ENCODE measurements at places on chromosomes 13 and 19.

- no peak for DNase-seq
These were observed 8.0 kb downstream of the NPAS1 start for GRCh38 chr19:47027586-47028088.

GRCh38 chr19:1027650-1028061, 1.2 kb downstream of the CNN2 start:
- no peak for DNase-seq

DNA sequence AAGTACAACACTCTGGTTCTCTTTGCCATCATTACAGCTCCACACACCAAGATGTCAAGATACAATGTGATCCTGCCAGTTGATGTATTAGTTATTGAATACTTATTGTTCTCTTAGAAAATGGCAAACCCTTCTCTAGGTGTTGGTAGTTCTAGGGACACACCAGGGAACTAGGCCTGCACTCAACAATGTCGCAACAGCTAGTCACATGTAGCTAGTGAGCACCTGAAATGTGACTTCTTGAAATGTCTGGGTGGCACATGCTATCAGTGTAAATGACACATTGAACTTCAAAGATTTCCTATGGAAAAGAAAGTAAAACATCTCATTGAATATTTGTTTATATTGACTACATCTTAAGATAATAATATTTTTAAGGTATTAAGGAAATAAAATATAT, 49.7 kb downstream of the DACH1 start:
- DNase-seq: no peak

- DNase-seq: no peak
These were observed 14.0 kb downstream of the UNC13A start for GRCh38 chr19:17673937-17674799.

GRCh38 chr19:50418176-50419021, at the start of gene SPIB:
Gene SPIB (plus strand): TSS chr19:50418938. CDS start chr19:50418963, 25 bp downstream.
- no peak for DNase-seq

DNA sequence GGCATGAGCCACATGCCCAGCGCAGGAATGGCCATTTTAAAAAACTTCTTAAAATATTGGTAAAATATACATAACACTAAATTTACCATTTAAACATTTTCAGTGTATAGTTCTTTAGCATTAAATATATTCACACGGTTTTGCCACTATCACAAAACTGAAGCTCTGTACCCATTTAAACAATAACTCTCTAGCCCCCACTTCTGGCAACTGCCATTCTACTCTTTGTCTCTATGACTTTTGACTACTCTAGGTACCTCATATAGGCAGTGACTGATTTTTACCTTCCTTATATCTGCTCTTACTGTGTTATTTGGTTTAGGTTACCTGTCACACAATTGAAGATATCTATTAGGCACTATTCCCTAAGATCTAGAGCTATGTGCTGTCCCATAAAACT, 2.3 kb upstream of the KBTBD7 start:
- DNase-seq: no peak

- DNase-seq: no peak
These were observed 64.3 kb upstream of the SIAH3 start for GRCh38 chr13:45915686-45916439.

DNA sequence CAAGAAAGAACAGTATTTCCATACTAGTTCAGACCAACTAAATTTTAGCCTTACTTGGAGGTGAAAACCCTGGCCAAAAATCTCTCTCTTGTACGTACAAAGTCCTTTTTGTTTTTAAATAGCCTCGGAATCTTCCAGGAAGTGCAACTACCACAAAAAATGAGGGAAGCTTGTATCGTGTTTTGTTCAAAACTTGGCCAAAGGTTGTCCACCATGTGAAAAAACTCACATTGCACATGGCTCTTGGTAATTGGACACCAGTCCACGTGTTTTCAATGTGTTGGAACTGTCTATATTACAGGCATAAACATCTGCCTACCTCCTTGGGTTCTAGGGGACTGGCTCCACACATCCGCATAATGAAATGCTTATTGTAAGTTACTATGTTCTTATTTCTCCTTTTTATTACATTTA, 15.2 kb upstream of the STRN4 start:
- no peak for DNase-seq

GRCh38 chr19:37986048-37986750, 79.2 kb downstream of the SIPA1L3 start:
- no peak for DNase-seq

- no peak for DNase-seq
These were observed 22.8 kb upstream of the CEBPG start for GRCh38 chr19:33350538-33351309.

GRCh38 chr13:71082631-71083030, 784.4 kb downstream of the DACH1 start:
- no peak for DNase-seq

- peak; percentile 22 for DNase-seq
These were observed 32.6 kb upstream of the MTIF3 start for GRCh38 chr13:27482983-27483382.

DNA sequence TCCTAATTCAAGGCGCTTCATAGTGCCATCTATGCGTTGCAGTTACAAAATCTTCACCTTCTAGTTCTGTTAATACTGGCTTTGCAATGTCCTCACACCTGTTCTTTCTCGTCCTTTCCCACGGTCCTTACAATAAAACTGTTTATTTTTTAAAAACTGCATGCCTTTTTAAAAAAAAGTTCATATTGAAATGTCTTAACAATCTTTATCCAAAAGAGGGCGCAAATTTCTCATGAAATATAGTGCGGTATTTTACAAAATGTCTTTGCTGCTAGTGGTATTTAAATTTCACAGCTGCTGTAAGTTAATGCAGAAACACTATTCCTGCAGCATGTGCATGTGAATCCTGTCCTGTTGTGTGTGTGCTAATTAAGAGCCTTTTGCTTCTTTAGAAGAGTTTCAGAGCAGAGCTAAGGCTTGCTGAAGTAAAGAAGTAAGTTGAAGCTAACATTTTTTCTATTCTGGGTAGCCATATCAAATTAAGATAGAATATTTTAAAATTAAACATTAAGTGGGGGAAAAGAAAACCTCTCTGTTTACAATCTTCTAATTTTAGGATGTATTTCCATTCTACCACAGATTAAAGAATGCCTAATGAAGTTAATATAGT, 15.8 kb upstream of the CLDN10 start:
- no peak for DNase-seq

DNA sequence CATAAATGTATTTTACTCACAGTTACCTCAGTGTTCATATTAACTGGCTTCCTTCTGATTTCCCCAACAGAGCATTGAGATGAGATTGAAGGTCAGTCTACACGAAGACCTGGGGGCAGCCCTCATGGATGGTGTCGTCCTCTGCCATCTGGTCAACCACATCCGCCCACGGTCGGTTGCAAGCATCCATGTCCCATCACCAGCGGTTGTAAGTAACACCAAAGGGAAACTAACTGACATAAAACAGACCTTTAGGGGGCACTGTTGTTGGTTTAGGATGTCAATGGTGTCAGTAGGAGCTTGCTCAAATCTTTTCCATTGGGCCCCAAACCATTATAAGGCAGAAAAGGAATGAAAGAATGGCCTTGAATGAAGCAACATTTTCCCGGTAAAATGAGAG, 68.2 kb downstream of the ESD start:
- DNase-seq: no peak

DNA sequence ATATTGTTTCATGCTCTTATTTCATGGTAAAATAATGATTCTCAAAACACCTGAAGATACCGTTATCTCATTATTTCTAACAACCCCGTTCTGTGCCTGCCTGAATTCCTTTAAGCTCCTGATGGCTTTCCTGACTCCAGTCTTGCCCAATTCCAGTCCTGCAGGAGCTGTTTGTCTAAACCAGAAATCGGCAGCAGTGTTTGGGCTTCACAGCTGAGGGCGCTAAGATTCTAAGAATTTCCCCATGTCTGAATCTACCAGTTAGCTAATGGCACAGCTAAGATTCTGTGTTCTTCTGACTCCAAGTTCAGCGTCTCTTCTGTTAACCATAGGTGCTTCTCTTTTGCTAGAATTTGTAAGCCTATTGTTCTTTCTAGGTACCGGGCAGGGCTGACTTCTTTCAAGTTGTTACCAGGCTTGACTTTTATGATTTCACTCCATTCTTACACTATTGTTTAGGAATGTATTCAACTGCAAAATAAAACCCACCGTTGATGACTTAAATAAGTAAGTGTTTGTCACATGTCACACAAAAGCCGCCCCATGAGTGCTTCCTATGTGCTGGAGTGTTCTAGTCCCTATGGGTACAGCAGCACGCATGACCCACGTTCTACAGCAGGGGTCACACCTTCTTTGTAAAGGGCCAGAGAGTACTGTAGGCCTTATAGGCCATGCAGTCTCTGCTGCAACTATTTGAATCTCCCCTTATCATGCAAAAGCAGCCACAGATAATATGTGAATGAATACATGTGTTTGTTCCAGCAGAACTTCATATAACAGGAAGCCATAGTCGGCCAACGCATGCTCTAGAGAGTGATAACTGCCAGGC, 168.3 kb upstream of the RNF113B start:
- no peak for DNase-seq

DNA sequence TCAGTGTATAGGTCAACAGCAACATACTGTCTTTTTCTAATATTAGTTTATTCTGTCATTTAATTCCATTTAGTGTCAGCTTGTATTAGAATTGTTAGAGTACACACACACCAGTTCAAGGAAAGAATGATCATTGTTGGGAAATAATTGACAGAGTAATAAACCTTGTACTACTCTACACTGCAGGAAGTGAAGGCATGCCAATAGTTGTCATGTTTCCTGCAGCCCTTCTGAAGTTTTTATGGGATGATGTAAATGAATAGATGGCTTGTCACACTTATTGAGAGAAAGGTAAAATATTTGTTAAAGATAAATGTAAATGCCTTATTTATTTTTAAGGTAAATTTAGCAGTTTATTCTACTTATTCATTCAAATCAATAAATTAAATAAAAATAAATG, 306.9 kb upstream of the KLHL1 start:
- no peak for DNase-seq

DNA sequence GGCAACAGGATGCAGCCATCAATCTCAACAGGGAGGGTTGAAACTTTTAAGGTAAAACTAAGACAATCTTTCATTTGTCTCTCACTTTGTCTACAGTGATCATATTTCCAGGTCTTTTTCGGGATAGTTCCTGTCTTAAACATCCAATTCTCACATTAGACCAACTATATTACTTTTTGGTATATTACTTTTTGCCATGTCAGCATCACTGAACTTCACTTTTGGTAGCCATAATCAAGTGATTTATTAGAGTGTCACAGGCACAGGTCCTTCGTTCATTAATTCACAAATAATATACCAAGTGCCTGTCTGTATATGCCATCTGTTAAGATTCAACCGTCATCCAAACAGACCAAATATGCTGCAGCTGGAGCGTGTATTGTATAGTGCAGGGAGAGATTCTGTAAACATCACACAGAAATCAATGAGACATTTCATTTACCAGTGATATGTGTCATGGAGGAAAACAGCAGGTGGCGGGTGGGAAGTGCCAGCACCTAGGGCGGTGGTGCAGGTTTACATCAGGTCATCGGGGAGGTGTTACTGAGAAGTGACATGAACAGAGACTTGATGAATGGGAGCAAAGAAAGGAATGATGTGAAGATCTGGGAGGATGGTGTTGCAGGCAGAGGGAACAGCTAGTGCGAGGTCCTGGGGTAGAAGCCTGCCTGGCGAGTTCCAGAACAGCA, 24.9 kb downstream of the ARHGEF7 start:
- no peak for DNase-seq

GRCh38 chr13:46578590-46578975, 25.6 kb downstream of the LRCH1 start:
- DNase-seq: no peak

DNA sequence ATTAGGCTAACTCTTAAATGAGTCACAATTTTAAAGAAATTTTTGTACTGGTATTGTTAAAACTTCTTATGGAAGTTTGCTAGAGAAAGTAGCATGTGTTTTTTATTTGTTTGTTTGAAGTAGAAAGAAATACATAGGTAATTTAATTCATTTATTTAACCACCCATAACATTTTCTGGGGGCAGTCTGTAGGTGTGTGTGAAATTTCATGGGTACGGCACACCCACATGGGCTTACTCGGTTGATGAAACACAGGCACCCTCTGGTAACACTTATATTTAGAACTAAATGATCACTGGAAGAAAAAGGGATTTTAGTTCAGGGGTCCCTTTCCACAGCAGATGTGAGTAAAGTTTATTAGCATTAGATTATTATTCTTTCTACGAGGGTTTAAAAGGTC, 88.1 kb downstream of the DGKH start:
- no peak for DNase-seq

GRCh38 chr19:12133069-12133468, 7.1 kb downstream of the ZNF20 start:
- DNase-seq: no peak

GRCh38 chr19:13001166-13001501, 5.9 kb downstream of the NFIX start:
- no peak for DNase-seq

DNA sequence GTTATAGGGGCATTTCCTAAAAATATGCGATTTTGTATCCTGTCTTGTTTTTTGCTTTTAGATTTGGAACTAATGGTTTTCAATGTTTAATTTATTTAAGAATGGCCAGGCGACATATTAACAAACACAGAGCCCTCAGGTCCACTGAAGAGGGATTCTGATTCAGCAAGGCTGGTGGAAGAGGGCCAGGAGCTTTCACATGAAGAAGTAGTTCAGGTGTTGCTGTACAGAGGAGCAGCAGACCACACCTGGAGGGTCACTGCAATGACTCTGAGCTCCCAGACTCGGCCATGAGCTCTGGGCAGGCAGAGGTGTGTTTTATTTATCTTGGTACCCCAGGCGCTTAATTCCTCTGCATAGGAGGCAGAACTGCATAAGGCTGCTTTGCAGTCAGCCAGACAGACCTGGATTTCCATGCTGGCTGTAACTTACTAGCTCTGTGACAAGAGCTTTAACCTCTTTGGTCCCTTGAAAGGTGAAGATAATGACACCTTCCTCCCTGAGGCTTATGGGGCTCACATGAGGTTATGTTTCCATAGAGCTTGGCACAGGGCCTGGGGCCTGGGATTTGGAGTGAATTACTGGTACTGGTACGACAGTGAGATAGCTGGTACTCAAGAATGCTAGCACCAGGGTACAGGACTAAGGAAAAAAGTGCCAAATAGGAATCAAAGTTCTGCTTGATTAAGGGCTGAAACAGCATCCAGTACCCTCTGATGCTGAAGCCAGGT, 184.7 kb downstream of the OXGR1 start:
- no peak for DNase-seq

DNA sequence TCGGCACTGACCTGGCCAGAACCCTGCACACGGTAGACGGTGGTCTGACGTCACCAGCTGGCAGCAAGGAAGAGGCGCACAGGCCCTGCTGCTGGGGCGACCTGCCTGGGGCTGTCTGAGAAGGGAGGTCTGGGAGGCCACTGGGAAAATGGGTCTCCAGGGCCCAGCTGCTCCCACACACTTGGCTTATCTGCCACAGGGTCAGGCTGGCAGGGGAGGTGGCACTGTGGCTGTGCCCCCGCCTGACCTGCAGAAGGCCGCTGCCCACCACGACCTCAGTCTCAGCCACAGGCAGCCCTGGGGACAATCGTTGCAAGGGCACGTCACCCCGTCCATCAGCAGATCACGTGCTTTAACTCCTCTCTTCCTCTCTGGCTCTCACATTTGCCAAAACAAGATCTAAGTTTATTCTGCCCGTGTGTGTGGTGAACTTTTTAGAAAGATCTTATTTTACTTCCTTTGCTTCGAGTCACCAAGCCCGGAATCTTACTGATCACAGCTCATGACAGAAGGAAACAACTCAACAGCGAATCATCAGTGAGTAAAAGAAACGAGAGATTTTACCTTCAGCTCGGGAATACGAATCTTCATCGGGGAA, 45.2 kb upstream of the RANBP3 start:
- no peak for DNase-seq
